ENCODE measurements at places on chromosomes 6 and 20.

DNA sequence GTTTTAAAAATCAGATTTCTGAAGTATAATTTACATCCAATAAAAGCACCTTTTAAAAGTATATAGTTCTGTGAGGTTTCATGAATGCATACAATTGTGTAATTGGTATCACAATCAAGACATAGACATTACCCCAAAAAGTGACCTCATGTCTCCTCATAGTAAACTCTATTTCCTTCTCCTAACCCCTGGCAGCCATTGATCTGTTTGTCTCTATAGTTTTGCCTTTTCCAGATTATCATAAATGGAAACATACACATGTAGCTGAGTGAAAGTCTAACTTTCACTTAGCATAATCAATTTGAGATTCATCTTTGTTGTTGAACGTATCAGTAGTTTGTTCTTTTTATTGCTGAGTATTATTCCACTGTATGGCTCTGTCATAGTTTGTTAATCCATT lies 57.6 kb downstream of the SUN5 start:
- DNase-seq, result no peak

DNA sequence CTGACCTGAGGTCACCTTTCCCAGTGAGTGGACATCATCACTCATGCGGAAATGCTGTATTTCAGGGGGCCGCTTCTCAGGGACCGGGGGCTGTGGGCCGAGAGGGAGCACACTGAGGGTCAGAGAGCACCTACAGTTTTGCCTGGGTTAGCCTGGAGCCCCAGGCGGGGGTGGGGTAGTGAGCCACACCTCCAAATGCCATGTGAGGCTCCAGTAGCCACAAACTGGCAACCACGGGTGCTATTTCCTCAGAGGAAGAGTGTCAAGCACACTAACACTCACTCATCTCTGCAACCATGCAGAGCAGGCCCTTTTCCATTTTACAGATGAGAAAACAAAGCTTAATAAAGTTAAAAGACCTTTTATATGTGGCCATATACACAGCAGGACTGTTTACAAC lies 4.7 kb downstream of the EHMT2 start:
- DNase-seq, result no peak

DNA sequence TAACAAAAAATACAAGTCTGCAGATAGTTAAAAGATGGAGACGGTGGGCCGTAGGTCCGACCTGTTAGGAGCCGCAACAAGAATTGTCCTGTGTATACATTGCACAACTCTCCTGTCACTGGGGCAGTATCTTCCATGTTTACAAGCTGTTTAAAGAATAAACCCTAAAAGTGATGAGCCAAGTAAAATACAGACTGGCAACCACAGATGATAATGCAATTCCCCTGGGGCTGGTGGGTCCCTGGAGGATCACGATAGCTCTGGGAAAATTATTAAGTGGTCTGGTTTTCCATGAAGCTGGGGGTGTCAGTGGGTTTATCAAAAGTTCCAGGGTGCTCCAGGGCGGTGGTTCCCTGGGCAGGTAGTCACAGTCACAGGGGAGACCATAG lies 8.1 kb upstream of the FAM50B start:
- DNase-seq, result no peak

- DNase-seq, result no peak
Observed at GRCh38 chr20:47354464-47354713, 2.1 kb downstream of the ZMYND8 start.

GRCh38 chr6:46305833-46306232 lies 135.1 kb upstream of the ENPP5 start:
- no peak for DNase-seq

DNA sequence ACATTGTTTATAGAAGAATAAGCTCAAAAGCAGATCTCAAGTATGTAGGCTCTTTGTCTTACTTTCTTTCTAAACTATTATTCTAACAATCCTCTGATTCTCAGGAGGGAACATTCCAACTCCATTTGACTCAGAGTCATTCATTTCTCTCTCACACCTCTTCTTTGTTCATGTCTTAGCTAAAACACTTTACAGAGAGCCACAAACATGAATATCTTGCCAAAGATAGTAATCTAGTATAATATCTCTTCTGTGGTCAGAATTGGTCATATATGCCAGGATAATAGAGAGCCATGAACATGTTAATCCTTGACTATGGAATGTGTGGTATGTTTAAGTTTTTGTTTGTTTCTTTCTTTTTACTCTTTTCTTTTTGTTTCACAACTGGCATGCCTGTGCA lies 456.0 kb upstream of the PTCHD4 start:
- DNase-seq, result no peak

- no peak for DNase-seq
Observed at GRCh38 chr6:87197547-87197946, 42.2 kb downstream of the ZNF292 start.

GRCh38 chr6:144405163-144405562 lies 120.0 kb downstream of the UTRN start:
- no peak for DNase-seq

DNA sequence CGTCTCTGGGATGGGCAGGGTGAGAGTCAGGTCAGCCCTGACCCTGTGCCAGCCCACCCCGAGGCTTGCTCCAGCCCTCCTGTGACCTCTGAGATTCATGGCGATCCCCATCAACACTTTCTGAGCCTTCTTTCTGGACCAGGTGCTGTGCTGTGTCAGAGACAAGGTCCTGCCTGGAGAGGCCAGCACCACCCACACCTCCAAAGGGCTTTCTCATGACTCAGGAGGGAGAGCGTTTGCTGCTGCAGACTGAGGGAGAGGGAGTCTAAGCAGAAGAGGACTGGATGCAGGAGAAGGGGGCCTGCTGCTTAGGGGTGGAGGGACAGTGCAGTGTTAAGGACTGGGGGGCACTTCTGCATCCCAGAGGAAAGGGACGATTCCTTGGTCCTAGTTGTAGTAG lies 193.5 kb downstream of the LRFN2 start:
- DNase-seq, result no peak

DNA sequence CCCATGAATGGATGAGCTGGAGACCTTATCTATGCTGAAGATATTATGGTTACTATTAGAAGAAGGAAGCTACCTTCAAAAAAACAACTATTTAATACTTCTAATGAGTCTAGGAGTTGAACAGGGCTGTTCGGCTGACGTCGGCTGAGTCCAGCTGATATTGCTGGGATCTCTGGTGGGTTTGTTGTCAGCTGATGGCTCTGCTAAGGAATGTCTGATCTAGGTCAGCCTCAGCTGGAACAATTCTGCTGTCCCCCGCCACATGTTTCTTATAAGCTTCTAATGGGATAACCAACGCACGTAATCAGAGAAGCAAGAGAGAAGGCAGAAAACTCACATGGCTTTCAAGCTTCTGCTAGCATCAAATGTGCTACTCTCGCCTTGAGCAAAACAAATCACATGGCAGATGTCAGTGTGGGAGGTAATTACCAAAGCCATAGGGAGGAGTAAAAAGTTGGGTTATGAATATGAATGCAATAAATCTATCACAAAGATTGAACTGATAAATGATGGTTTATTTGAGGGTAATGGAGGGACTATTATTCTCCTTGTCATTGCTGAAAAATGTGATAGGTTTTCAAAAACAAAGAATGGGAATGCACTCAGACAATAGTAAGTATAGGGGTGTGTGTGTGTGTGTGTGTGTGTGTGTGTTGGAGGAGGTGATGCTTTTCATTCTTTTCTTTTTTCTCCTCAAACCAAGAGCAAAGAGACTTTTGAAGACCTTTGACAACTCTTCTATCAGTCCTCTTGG lies 71.5 kb downstream of the BTBD3 start:
- no peak for DNase-seq

- DNase-seq, result no peak
Observed at GRCh38 chr6:146593986-146594385, 4.8 kb upstream of the ADGB start.

DNA sequence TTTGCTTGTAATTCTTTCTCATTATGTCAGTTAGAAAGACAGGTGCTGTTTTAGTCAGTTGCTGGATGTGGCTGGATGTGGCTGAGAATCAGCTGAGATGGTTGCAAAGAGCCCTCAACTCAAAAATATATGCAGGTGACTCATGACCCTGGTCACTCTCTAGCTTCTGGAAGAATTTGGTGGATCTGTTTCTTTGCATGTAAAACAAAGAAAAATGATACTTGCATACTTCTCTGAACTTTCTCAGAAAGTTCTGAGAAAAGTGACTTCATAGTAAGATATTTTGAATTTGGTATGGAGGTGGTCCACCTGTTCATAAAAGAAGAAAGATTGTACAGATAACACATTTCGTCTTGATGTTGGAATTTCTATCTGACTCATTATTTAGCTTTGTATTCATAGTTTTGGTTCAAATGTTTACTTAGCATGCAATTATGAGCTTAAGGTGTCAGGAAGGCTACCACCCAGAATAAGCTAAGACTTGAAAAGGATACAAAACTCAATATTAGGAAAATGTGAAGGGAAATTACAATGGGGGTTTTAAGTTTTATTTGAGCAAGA lies 163.2 kb upstream of the OLIG3 start:
- no peak for DNase-seq

GRCh38 chr6:153272201-153272980 lies 141.3 kb upstream of the RGS17 start:
- DNase-seq, result no peak

DNA sequence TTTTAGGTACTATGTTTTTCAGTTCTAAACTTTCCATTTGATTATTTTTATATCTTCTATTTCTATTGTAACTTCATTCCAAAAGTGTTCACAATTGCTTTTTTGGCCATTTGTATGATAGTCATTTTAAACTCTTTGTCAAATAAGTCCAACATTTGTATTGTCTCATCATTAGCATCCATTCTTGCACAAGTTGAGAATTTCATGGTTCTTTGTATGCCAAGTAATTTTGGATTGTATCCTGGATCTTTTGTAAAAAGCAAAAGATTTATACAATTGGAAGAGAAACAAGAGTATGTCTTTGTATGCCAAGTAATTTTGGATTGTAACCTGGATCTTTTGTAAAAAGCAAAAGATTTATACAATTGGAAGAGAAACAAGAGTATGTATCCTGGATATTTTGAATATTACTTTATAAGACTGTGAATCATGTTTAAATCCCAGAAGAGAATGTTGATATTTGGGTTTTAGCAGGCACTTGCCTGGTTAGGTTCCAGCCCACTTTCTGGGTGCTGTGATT lies 36.9 kb upstream of the NT5E start:
- DNase-seq, result no peak

DNA sequence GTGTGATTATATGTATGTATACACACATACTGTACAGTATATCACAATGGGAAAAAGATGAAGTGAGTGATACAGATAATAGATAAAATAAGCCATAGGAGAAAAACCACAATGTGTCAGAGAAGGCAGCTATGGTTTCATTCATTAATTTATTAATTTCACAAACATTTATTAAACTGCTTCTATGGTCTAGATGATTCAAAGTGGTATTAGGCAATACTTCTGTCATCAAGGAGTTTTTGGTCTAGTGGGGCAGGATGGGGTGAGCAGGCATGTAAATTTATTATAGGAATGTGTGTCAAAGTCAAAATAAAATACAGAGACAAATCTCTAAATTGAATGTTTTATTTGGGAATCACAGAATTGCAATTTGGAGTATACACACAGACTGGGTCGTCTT lies 65.2 kb upstream of the ANKEF1 start:
- DNase-seq, result no peak

GRCh38 chr20:18721551-18722115 lies 92.0 kb upstream of the SCP2D1 start:
- DNase-seq, result no peak

- DNase-seq, result no peak
Observed at GRCh38 chr20:4195499-4195898, 180.1 kb upstream of the RNF24 start.

GRCh38 chr20:50140339-50140859 lies 13.1 kb downstream of the PEDS1 start:
- DNase-seq, result no peak

DNA sequence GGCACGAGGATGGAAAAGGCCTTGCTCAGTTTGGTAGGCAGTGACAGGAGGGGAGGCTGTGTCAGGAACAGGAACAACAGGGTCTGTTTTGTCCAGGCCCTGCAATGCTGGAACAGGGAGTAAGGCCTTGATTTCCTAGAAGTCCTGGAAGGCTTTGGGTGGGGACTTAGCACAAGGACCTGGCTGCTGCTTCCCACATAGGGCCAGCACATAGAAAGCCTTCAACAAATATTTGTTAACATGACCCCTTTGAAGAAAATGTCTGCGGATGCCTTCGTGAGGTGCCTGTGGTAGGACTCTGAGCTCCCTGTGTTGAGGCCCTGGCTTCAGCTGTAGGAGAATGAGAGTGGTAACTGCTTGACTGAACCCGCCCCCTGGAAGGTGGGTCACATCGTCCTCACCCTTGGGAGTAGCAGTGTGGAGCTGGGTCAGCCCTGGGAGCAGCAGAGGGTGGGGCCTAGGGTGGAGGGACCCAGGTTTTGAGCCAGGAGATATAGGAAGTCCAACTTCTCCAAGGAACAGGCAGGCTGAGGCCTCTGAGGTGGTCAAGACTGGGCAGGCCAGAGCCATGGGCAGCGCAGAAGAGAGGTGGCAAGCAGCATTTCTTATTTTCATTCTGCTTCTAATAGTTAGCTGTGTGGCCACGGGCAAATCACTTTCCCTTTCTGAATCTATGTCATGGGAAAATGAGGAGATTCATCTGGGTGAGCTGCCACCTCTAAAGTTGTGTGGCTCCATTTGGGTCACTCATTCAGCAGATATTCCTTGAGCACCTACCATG lies 50.0 kb downstream of the CNBD2 start:
- DNase-seq, result no peak

DNA sequence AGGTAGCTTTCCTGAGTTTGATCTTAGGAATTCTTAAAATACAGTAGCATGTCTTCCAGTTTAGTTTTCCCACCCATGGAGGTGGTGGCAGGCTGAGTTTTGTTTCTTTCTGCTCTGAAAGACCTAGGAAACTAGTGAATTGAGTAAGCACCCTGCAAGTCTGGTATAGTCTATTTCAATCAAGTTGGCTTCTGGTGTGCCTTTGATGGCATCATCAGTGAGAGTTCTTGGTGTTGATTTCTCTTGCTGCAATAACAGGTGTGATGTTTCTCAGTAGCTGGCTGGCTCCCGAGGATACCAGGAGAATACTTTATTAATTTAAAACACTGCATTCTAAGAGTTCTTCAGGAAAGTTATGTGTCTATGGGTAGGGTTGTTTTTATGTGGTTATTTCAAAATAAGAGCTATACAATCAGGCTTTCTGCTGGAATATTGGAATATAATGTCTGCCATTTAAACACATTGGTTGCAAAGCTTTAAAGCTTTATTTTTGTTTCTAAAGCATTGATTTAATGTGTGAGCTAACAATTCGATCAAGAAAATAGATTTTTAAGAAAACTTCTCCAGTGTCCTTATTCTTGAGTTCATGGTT lies 19.0 kb downstream of the VAPB start:
- DNase-seq, result no peak

- no peak for DNase-seq
Observed at GRCh38 chr6:45118754-45119153, 209.4 kb upstream of the RUNX2 start.

DNA sequence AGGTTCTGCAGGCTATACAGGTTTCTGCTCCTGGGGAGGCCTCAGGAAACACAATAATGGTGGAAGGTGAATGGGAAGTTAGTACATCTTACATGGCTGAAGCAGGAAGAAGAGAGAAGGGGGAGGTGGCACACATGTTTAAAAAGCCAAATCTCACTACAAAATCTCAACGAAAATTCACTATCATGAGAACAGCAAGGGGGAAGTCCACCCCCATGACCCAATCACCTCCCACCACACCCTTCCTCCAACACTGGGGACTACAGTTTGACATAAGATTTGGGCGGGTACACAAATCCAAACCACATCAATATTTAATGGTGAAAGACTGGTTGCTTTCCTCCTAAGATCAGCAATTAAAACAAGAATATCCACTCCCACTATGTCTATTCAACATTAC lies 13.8 kb upstream of the POLR1H start:
- DNase-seq, result no peak

GRCh38 chr6:32445321-32445854 lies 5.7 kb downstream of the HLA-DRA start:
- DNase-seq, result no peak

Data from SW480 (cell line).